AG09309 (cell line): ENCODE measurements at places on chromosomes 7 and 10.

DNA sequence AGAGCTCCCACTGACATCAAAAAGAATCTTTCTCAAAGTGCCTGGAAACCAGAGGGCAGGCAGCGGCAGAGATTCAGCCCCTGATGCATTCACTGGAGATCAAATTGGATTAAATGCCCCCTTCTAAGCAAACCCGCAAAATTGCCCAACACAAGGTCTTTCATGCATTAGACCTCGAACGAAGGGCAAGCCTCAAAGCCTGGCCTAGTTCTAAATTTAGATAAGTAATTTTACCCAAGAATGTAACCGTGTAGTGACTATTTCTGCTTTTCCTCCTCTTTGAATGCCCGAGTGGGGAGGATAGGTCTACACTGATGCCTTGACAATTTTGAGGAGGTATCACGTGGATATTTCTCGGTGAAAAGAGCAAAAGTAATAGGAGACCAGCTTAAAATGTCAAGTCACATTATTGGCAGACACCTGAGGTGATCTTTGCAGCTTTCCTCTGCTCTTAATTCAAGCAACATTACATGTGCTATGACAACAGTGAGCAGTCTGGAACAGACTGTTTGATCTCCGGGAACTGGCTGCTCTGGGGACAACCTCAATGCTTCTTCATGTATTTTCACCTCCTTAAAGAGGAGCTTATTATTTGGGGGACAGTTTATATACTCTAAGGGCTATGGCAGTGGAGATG is 1263.5 kb upstream of the AUTS2 start:
- no peak for DNase-seq

DNA sequence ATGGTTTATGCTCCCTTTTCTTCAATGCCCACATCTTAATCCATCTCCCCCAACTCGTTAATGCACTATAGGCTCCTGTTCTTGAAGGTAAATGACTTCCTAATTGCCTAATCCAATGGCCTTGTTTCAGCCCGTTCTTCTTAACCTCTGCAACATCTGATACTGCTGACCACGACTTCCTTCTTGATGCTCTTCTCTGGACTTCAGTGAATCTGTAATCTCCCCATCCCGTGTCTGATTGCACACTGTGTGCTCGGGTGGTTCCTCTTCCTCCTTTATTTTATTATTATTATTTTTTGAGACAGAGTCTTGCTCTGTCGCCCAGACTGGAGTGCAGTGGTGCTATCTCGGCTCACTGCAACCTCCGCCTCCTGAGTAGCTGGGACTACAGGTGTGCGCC is 58.9 kb downstream of the HIPK2 start:
- no peak for DNase-seq

- no peak for DNase-seq
Observed at GRCh38 chr7:24346129-24346528, 62.1 kb downstream of the NPY start.

- no peak for DNase-seq
Observed at GRCh38 chr7:123210986-123211385, 11.2 kb upstream of the SLC13A1 start.

- no peak for DNase-seq
Observed at GRCh38 chr7:44769376-44769775, 20.7 kb downstream of the ZMIZ2 start.

DNA sequence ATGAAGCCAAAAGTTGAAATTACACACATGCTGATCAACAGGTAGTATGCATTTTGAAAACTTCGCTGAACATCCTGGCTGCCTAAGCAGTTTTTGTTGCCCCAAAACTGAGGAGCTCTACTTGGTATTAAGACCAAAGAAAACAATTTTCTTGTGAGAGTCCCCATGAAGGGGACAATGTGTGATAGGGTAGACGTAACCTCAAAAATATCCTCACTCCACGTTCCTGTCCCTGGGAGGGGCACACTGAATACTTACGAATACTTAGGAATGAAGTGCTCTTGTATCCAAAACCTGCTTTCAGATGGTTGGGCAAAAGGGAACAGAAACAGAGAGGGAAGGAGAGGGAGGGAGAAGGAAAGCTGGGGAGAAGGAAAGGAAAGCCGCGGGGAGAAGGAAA is 24.7 kb downstream of the CCDC6 start:
- no peak for DNase-seq

- DNase-seq: no peak
Observed at GRCh38 chr10:35696392-35697287, 54.5 kb upstream of the FZD8 start.

DNA sequence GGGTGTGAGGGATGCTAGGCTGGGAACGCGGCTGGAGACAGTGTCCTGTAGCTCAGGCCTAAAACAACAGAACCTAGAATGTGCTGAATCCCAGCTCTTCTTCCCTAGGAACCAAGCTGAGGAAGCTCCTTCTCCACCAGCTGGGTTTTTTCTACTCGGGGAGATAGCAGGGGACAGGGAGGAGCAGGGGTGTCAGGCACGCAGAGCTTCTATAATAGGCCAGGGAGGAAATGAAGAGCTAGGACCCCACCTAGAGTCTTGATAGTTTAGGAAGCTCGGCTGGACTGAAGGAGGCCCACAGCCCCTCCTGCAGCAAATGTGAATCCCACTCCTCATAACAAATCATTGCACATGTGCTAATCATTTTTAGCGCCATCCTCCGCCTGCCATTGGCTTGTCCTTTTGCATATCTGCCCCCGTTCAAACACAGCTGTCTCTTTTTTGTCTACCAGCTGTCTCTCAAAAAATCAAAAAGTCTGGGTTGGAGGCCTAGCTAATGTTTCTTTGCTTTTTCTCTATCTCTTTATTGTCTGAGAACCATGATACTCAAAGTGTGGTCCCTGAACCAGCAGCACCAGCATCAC is 24.1 kb upstream of the FAM180A start:
- DNase-seq: no peak

DNA sequence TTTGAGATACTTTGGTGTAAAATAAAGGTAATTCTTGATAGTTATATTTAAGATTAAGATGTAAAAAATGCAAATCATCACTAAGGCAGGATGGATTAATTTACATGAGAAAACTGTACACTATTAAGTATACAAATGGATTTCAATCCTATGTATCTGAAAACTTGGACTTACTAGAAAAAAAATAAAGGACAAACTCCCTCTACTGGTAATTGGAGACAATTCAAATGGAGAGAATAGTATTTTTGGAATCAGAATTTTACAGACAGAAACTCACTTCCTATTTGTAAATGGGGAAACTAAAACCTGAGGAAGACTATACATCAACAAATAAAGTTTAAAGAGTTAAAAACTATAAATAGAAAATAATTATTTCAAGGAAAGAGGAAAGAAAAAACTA is 62.6 kb downstream of the CUL2 start:
- DNase-seq: no peak

DNA sequence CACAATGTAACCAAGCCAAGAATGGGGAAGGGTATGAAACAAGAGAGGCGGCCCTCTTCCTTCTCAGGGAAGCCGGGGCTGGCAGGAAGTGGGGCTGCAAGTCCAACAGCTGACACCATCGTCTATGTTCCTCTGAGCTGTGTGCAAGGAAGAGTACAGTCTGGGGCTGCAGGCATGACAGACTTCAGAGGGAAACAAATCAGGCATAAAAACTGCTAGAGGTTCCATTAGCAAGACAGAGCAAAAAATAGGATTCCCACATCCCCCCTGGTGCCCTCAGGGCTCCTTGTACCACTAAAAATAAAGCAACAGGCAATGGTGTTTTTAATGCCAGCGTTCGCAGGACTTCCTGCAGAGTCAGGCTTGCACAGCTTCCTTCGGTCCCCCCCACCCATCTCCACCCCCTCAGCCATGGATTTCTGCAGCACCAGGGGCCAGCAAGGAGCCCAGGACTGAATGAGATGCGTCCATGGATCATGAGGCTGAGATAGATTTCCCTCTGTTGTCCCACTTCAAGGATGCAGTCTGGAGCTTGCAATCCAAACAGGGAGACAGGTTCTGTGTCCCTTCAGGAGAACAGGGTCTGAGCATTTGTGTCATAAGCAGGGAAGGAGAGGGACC is 34.6 kb downstream of the KCNMA1 start:
- DNase-seq: no peak

DNA sequence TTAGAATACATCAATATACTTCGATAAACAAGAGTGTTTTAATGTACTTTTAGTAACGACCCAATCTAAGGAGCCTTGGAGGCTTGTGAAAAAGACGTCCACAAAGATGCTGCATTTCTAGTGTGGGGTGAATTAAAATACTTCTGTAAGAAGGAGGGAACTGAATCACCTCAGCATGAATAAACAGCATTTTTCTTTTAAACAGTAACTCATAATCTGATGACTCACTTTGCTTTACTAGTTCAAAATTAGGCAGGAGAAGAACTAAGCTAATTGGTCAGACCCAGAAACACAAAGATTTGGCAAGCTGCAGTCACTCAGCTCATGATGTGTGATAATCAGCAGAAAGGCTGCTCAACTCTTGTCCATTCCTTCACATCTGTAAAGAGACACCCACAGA is 24.2 kb downstream of the NCOA4 start:
- DNase-seq: peak; percentile 75

GRCh38 chr10:80265740-80266512 is 23.5 kb downstream of the MAT1A start:
- DNase-seq: no peak

GRCh38 chr10:112706577-112706976 is 243.5 kb upstream of the TCF7L2 start:
- DNase-seq: no peak

DNA sequence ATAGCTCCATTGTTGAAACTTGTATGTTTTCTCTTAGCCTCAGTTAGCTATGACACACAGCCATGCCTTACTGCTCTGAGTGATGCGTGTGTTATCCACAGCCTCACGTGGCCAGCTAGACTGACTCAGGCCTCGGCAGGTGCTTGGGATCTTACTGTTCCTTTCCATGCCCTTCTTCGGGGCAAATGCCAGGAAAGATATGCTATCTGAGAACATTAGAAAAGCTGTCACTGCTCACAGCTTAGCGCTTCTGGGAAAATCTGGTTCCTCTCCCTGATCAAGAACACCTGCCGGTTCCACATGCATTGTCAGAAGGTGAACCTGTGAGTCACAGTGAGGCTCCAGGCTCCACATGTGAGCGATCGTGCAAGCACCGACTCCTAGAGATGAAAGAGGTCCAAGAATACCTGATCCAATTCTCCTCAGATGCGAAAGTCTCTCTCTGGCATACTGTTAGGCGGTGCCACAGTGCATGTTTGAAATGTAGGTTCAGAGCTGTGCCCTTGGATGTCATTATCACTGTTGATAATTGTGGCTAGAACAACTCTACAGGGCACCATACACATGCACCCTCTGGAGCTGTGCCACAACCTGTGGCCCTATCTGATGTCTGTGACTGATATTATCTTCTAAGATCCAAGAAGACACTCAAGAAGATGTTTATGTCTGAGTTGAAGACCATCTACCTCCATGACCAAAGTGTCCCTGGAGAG is 247.8 kb upstream of the IGFBP3 start:
- no peak for DNase-seq

DNA sequence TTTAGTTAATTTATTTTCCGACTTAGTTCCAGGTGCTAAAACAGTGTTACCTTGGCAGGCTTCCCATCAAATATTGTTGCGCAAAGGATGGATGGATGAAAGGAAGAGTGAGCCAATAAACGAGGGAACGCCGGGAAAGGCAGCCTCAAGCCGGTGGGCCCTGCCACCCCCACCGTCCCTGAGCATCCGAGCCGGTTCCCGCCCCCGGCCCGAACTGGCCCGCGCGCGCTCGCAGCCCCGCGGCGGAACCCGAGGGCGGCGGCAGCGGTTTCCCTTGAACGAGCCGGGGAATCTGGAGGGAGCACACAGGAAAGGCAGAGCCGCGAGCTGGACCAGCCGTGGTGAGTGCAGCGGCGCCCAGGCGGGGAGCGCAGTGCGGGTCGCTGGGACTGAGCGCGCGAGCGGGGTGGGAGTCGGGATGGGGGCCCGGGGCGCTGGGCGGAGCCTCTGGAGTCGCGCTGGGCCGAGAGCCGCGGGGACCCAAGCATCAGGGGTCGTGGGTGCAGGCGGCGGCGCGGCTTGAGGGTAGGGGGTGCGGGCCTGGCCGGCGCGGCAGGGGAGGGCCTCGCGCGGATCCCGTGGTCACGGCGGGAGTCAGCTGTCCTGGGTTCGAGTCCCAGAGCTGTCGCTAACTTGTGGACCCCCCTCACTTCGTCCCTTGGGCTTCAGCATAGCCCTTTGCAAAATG is at the start of gene AGK:
Gene AGK (plus strand): TSS at position 317 of the 688 bp plus-strand sequence. CDS start 4,057 bp downstream, outside the sequence.
- DNase-seq: no peak

DNA sequence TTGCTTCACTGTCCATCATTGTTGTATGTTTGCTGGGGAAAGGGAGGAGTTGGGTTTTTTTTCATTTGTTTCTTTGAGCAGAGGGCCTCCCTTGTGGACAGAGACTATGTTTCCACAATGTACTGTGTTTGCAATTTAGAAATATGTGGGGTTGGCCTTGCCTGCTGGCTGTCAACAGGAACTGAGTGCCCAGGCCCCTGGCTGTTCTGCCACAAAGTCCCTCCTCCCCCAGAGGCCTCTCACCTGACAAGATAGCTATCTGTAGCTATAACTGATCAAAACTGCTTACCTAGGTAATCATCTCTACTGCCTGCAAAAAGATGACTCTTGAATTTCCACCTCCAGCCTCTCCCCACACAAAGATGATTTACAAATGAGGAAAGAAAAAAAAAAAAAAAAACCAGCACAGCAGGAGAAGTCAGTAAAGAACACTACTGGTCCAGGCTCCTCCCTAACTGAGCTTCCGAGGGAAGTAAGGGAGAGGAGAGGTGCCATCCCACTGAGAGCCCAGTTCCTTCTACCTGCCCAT is 121.8 kb downstream of the SGMS1 start:
- no peak for DNase-seq
